ENCODE measurements at places on chromosomes 1 and 21. TPM values are rescaled to one million over a fixed set of nuclear protein-coding genes. Genes with fewer than 3 reads are reported as not detected.

DNA sequence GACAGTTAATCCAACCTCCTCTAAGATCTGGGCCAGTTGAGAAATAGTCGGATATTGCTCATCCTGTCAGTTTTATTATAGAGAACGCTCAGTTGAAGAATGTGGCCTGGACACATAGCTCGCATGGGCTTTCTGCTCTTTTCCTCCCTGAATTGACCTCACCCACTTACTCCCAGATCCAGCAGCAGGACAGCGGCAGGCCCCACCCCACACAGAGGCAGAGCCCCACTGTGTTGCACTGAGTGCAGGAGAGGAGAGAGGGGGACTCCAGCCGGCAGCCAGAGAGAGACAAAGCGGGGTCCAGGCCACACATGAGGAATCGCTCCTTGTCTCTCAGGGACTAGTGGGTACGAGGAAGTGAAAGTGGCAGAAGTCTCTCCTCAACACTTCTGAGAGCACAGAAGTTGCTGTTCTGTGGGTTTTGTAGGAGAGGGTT, 78.6 kb downstream of the LAMC1 start:
- no peak overlapping the region for H3K4me3 ChIP-seq
- DNase-seq = no peak
- H3K4me1 ChIP-seq = peaks cover 20% of the 10 kb centered on the region
- H3K27ac ChIP-seq = no peak overlapping the region
- no peaks in the 10 kb centered on the region for H3K27me3 ChIP-seq
- peaks cover 13% of the 10 kb centered on the region for H3K36me3 ChIP-seq

- peaks cover 6% of the 10 kb centered on the region for H3K4me1 ChIP-seq
- H3K27ac ChIP-seq = no peak overlapping the region
- DNase-seq = no peak
- no peaks in the 10 kb centered on the region for H3K36me3 ChIP-seq
Observed at GRCh38 chr1:207954104-207954503, 43.2 kb upstream of the CD34 start.

DNA sequence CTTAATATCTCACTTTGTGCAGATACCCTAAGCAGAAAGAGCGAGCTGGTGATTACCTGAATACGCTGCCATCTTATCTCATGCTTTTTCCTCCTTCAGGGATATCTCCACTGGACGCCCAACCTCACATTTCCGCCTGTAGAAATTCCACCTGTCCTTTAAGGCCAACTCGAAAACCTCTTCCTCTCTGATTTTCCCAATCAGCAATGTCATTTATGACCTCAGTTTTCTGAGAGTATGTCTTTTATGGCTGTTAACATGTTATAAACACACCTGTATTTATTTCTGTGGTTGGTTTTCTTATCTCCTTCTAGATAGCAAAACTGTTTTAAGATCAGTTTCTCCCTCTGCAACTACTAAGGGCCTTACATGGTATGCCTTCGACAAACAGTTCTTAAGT, 41.1 kb downstream of the CD34 start:
- H3K4me3 ChIP-seq = no peak overlapping the region
- peaks cover 63% of the 10 kb centered on the region for H3K4me1 ChIP-seq
- H3K27ac ChIP-seq = peak overlapping the region; percentile 96
- H3K27me3 ChIP-seq = no peaks in the 10 kb centered on the region

DNA sequence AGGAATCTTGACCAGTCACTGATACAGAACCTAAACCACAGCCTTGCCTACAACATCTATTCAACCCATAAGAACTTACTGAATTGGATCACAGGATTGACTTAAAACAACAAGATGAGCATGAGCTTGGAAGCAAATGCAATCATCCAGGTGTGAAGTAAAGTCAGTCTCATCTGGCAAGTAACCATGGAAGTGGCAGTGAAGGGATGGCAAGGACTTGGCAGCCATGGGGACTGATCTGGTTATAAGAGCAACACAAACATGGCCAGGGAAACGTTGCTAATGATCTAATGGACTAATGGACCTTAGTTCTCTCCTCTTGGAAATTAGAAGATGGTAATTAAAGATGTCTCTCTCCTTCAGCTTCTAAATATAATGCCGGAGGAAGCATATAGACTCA, 133.1 kb downstream of the VAV3 start:
- no peaks in the 10 kb centered on the region for H3K27me3 ChIP-seq
- no peak for DNase-seq
- H3K36me3 ChIP-seq = no peaks in the 10 kb centered on the region

DNA sequence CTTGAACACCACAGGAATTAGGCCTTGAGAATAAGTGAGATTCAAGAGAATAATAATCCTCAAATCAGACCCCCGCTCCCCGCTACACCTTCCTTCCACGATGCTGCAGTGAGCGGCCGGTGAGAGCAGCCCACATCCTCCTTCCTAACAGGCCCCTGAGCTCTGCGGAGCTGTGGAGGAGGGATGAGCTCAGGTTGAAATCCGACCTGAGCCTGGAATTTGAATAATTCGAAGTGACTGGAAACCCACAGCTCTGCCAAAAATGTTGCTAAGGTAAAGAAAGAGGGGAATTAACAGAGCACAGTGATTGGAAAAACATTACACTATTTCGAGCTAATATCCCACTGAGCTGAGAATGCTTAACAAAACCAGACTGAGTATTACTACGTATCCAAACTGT, 90.0 kb downstream of the URB2 start:
- H3K27me3 ChIP-seq = no peaks in the 10 kb centered on the region
- no peaks in the 10 kb centered on the region for H3K36me3 ChIP-seq
- DNase-seq = no peak
- no peaks in the 10 kb centered on the region for H3K4me1 ChIP-seq

Gene FAM163A
- not detected for total RNA-seq

GRCh38 chr1:153774780-153775457, at the start of gene SLC27A3:
SLC27A3 (plus strand) TSS chr1:153775407; CDS start chr1:153775498, 91 bp downstream.
- peak; percentile 93 for DNase-seq
- H3K4me3 ChIP-seq = peak within 1 kb of the TSS; percentile 92
- no peaks in the 10 kb centered on the region for H3K27me3 ChIP-seq
- H3K4me1 ChIP-seq = peaks cover 70% of the 10 kb centered on the region

DNA sequence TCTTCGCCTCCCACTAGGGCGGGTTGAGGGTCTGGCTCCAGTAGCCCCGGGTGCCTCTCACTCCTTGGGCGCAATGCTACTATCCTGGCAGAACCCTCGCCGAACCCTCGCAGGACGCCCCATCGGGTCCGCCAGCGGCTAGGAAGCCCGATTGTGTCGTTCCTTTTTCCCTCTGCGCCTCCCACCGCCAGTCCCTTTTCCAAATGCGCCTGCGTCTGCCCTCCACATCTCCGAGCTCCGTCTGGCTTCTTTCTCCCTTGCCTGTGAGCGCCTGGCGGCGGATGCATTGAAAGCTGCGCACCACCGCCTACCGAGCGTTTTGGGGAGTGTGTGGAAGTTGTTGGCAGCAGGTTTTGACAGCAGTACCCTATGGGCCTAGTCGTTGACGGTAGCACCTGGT, 1.0 kb upstream of the DIRAS3 start:
- H3K4me3 ChIP-seq = peak overlapping the region; percentile 21
- no peaks in the 10 kb centered on the region for H3K36me3 ChIP-seq
- H3K27me3 ChIP-seq = peaks cover 4% of the 10 kb centered on the region
- DNase-seq = no peak
- no peaks in the 10 kb centered on the region for H3K4me1 ChIP-seq
- H3K27ac ChIP-seq = no peak overlapping the region

GRCh38 chr1:30734106-30734505, 10.7 kb upstream of the MATN1 start:
- H3K4me1 ChIP-seq = no peaks in the 10 kb centered on the region
- H3K27ac ChIP-seq = no peak overlapping the region

Gene SGIP1
- total RNA-seq = 19.8 TPM

Data from upper lobe of right lung (tissue), 1 donor.